Right renal cortex interstitium (tissue), 3 donors: ENCODE measurements at places on chromosomes 12 and 14. TPM values are rescaled to one million over a fixed set of nuclear protein-coding genes. Genes with fewer than 3 reads are reported as not detected.

DNA sequence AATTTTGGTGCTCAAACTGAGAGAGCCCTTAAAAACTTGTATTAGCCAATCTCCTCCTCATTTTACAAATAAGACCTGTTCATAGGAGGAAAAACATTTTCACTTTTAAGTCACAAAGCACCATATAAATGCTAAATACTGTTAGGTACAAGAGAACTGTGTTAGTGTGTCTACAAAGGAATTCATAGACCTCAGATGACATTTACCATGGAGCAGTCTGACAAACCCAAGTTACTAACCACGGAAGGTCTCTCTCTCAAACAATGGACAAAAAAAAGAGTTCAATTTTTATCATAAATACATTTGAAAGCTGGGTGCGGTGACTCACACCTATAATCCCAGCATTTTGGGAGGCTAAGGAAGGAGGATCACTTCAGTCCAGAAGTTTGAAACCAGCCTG lies 10.0 kb downstream of the SBNO1 start:
- no peak for DNase-seq

- DNase-seq = no peak
Observed at GRCh38 chr14:67480011-67480410, 8.5 kb downstream of the TMEM229B start.

DNA sequence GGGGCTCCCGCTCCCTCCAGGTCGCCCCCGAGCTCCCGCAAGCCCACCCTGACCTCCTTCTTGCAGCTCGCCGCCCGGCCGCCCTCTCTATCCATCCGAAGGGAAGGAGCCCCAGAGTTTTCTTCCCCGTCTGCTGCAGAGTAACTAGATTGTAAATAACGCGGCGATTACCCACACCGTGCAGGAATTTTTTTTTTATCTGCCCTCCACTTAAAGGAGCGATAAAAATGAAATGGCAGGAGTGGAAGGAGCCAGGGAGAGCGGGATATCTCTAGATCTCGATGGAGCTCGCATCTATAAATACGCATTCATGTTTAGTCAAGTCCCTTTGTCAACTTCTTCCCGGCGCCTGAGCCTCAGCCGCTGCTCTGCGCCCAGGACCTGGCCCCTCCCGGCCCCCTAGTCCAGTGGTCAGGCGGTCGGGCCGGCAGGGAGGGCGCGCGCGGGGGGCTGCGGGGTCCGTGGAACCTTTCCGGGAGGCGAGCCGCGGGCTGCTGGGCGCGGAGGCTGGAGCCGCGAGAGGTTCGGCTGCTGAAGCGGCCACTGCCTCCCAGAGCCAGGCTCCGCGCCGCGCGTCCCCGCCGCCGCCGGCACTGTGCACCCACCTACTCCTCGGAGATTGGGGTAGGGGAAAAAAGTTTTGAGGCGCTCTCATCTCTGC lies 386.0 kb downstream of the BCAT1 start:
- no peak for DNase-seq

CATSPERB gene
- polyA plus RNA-seq = 0.58 TPM

- no peak for DNase-seq
Observed at GRCh38 chr12:2955888-2956287, 3.3 kb upstream of the TEAD4 start.
